ENCODE measurements at places on chromosomes 2 and 18.
A peak's percentile ranks its signal among the peaks of the same experiment; 100 is the strongest.

DNA sequence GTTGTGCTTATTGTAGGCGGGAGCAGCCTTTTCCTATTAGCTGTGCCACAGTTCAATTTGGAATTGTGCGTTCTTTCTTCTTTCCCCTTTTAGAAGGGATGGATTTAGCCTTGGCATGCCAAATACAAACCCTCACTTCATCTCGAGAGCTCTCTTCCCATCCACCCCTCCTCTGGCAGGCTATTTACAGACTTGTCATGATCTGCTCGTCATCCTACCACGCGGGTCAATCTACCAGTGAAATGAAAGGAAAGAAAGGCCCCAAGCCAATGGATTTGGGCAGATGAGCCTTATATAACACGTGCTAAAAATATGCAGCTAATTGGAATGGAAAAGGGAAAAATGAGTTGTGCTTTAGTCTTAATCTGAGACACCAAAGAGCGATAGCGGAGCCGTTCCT is 277.5 kb downstream of the PRKCE start:
- no peak for DNase-seq

GRCh38 chr2:234026693-234027254 is 23.7 kb upstream of the SPP2 start:
- no peak for DNase-seq

- no peak for DNase-seq
Measured at GRCh38 chr2:241895712-241896641, 26.4 kb downstream of the RTP5 start.

DNA sequence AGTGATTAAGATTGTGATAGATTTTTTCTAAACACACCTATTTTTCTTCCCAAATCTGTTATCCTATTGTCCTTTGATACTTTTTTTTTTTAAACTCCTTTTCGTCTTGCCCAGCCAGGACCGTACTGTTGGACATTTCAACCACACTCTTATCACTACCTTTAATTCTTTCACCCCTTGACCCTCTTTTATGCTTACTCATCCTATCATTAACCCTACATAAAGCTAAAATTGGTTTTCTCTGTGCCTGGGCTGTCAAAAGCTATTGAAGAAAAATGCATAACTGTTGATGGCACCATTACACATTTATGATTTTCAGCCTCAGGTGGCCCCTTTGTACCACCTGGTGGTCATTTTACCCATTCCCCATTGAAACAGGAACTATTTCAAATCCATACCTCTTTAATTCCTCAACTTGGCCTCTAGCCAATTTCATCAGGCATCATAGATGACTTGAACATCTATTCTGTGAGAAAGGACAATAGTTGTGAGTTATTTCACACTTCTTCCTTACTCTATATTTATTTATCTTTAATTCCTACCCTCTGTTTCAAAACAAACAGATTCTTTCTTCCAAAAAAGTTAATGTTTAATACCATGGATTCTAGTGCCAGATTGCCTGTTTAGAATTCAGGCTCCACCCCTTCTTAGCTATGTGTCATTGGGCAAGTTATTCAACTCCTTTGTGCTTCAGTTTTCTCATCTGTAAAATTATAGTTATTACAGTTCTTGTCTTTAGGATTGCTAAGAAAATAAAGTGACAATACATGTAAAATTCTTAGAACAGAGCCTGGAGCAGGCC is 258.6 kb downstream of the CAMKMT start:
- no peak for DNase-seq

DNA sequence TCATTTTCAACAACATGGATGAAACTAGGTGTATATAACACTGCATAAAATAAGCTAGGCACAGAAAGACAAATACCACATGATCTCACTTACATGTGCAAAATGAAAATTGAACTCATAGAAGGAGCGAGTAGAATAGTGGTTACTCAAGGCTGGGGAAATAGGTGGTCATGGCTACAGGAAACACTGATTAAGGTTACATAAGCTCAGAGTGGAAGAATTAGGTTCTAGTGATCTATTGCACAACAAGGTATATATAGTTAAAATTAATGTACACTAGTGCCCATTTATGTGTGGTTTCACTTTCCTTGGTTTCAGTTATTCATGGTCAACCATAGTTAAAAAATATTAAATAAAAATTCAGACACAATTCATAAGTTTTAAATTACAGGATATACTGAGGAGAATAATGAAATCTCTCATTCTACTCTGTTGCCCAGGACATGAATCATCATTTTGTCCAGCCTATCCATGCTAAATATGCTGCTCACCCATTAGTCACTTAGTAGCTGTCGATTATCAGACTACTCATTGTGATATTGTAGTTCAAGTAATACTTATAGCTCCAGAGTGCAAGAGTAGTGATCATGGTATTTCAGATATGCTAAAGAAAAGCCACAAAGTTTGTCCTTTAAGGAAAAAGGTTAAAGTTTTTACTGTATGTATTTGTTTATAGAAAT is 1530.9 kb upstream of the LRRTM1 start:
- no peak for DNase-seq

- no peak for DNase-seq
Measured at GRCh38 chr18:23880931-23881617, 133.5 kb upstream of the TTC39C start.

DNA sequence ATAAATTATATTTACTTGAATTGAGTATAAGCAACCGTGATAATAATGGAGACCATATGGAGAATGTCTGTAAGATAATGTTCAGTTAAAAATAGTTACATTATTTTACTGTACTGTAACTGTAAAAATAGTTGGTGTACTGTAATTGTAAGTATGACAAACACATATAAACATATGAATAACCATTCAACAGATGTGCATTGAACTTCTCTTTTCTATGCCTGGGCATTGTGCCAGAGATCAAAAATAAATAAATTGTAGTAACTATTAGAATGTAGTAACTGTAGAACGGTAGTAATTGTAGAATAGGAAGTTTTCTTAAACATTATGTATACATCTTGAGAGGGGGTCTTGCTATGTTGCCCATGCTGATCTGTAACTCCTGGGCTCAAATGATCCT is 287.4 kb upstream of the EPAS1 start:
- DNase-seq: no peak

- no peak for DNase-seq
Measured at GRCh38 chr18:62767321-62767720, 52.0 kb downstream of the PHLPP1 start.

DNA sequence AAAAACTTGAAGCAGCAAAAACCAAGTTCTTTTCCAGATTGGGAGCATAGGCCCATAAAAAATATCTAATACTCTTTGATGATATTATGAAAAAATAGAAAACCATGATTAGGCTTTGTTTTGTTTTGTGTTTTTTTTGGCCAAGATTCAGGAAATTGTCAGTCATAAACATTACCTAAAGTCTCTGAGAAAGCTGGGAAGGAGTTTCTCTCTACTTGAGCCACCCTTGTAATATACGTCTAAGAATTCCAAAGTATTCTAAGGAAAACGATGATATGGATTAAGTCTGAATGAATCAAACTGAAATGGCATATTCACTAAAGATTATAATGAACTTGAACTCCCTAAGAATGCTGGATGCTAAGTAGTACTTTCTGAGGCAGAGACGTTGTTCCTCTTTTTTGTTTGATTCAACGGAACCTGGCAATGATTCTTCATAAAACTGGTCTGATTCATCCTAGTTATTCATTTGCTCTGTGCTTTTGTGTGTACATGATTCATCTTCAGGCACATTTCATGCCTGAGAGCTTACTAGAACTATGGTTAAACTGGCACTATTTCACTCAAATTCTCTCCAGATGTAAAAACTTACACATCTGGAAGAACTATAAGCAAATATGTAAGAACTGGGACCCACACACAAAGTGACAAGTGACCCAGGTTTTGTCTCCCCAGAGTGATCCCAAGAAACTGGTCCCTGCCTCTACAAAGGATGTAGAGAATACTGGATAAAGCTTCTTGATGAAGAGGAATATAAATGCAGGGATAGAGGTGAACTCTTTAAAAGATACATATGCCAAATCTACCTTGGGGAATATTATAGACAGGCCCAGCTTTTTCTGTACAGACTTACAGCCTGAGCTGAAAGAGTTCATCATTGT is 159.7 kb downstream of the DOCK10 start:
- no peak for DNase-seq

GRCh38 chr18:59665057-59666006 is 31.9 kb downstream of the CCBE1 start:
- DNase-seq: no peak

GRCh38 chr18:32469691-32470459 is 807 bp downstream of the GAREM1 start:
- peak; percentile 23 for DNase-seq

- no peak for DNase-seq
Measured at GRCh38 chr2:26537069-26537825, 59.3 kb upstream of the OTOF start.

DNA sequence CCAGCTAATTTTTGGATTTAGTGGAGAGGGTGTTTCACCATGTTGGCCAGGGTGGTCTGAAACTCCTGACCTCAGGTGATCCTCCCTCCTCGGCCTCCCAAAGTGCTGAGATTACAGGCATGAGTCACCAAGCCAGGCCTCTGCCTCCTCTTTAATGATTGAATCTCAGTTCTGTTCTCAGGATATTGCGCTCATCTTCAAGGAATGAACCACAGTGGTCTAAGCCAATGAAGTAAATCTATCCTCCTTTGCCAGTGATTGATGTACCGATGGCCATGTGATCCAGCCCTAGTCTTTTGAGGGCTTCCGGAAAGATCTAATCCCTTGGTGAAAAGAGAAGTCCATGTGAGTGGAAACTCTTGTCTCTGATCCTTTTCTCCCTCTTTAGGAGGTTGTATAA is 48.6 kb downstream of the POLE4 start:
- no peak for DNase-seq

GRCh38 chr2:40210344-40210967 is 241.4 kb downstream of the SLC8A1 start:
- DNase-seq: no peak

DNA sequence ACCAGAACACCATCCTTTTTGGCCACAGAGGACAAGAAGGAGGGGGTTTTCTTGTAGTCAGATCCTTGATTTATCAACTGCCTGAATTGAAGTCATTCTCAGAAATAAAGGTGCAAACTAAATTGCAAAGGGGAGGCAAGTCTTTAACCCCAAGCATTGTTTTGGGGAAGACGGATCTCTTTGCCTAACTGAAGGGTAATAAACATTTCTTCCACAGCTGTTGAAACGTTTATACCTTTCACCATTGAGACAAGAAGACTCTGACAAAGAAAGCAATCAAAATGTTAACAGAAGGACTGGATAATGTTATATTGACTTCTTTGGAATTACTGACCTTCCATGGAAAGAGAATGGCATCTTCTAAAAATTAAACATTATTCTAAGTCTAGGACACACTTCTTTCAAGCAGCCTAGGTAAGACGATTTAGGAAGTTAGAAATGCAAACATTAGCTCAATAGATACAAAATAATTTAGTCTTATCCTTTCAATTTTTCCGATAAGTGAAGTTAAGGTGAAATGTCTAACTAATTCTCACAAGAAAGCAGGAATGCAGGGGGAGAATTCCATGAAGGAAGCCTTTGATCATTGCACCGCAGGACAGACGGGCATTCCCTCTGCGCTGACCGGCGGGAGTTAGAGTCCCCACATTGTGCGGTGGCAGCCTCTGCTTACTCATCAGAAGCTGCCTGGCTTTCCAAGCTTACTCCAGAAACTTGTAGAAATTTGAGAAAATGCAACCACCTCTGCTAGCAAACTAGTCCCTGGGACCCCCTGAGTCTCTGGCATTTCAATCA is 69.4 kb upstream of the COPS8 start:
- no peak for DNase-seq

DNA sequence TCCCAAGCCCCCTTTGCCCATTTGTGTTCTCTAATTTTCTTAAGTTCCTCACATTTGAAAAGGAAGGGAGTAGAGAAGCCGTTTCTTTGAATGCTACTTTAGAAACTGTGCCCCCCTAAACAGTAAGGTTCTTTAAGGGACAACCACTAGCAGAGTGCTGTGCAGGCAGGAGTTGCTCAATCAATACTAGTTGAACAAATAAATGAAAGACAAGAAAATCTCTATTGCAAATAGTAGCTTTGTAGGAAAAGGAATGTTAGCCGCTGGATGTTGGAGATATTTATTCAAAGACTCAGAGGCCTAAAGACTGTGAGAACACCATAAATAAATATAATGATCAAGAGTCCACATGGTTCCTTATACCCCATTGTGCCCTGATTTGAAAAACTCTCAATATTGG is 119.8 kb upstream of the SMAD7 start:
- no peak for DNase-seq

GRCh38 chr2:238921681-238922319 is 73.9 kb downstream of the TWIST2 start:
- DNase-seq: no peak

DNA sequence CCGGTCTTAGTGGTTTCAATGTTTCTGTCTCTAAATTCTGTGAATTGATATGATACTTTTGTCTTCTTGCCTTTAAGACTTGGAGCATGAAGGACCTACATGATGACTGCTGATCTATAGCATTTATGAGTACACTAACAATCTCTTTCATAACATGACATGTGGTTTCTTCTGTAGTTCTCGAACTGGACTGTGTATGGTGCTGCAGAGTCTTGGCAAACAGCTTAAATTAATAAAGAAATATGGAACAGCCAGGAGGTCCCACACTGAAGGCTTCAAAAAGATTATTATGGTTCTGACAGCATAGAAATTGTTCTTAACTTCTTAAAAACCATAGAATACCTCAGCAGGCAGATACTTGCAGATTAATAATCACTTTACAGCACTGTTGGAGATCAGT is 145.0 kb downstream of the DCC start:
- DNase-seq: no peak

DNA sequence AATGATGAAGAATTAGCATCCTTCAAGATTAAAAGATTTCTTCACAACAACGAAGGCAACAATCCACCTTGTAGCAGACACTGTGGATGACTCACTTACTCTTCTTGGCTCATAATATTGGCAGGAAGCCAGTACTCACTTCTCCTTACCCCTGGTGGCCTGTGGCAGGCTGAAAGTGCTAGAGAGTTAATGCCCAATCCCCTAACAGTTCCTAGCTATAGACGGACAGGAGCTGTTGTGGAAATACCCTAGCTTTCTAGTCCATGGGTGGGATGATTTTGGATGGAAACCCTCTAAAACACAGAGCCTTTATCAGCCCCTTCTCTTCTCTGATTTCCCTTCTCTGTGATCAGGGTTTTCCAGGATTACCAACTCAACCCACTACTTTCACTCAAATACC is 128.6 kb upstream of the NYAP2 start:
- peak; percentile 29 for DNase-seq

DNA sequence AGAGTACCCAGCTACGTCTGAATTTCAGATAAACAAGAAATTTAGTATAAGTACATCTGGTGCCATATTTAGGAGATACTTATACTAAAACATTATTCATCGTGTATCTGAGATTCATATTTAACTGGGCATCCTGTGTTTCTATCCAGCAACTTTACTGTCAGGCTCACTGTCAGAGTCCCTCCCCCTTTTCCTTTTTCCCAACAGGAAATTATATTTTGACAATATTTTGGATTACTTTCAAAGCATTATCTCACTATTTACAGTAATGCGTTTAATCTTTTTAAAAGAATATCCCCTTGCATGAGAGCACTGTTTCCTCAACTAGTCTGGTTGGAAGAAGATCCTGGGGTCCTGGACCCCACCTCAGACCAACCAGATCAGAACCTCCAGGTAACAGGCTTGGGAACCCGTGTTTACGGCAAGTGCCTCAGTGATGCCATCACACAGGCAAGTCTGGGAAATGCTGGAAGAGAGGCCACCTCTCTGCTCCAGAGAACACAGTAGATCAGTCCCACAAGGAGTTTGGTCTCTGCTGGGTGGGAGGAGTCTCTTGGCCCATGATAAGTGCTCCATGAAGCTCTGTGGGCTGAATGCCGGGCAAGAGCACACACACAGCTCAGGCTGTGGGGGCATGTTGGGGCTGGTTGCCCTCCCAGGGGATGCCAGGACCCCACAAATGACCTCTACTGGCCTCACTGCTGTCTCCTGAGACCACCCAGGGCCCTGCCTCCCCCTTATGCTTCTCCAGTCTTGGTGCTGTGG is 84.2 kb upstream of the UXS1 start:
- DNase-seq: no peak

Measured in KBM-7 (cell line).